Omental fat pad (tissue), 4 donors: ENCODE measurements at places on chromosomes 13 and 19. TPM values are rescaled to one million over a fixed set of nuclear protein-coding genes. Genes with fewer than 3 reads are reported as not detected.

Gene ZNF724
- total RNA-seq = 3.0 TPM

DNA sequence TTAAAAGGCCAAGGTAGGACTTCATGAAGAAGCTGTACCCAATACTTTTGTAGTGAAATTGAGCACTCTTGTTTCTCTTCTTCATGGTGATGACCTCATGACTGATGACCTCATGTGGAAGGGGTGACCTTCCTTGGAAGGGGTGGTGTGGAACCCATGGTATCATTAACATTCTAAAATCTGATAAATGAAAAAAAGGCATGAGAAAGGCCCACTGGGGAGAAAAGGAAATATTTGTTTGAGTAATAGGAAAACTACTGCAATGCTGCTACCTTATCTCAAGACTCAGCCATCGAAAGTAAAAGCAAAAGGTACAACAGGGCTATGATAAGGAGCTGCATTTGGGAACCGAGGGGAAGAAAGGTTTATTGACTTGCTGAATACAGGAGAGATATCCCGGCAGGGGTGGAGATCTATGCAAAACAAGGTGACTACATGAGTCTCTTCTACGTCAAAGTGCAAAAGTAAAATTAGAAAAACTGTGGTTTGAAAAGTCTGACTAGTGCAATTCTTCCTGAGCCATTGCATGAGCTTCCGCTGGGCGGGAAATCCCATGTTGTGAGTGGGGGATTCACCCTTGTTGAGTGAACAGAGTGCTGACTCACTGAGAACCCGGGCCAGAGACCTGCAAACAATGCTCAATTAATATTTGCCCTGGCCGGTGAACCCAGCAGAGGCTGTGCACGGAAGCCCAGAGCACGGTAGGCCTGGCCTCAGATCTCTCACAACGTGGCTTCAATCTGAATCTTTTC is 138.9 kb upstream of the RFC3 start:
- DNase-seq = peak; percentile 31

GRCh38 chr13:97028441-97029299 is 34.4 kb upstream of the OXGR1 start:
- DNase-seq = peak; percentile 65

GRCh38 chr19:6774821-6775707 is 2.6 kb downstream of the VAV1 start:
- DNase-seq = no peak

DNA sequence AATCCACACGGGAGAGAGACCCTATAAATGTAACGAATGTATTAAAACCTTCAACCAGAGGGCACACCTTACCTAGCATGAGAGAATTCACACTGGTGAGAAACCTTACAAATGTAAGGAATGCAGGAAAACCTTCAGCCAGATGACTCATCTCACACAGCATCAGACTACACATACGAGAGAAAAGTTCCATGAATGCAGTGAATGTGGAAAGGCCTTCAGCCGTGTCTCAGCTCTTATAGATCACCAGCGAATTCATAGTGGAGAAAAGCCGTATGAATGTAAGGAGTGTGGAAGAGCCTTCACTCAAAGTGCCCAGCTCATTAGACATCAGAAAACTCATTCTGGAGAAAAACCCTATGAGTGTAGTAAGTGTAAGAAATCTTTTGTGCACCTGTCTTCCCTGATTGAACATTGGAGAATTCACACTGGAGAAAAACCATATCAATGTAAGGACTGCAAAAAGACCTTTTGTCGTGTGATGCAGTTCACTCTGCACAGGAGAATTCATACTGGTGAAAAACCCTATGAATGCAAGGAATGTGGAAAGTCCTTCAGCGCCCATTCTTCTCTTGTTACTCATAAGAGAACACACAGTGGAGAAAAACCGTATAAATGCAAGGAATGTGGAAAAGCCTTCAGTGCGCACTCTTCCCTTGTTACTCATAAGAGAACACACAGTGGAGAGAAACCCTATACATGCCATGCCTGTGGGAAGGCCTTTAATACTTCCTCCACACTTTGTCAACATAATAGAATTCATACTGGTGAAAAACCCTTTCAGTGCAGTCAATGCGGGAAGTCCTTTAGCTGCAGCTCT is 16.0 kb downstream of the ZNF582 start:
- no peak for DNase-seq
